ENCODE measurements at places on chromosomes 5 and 9.

DNA sequence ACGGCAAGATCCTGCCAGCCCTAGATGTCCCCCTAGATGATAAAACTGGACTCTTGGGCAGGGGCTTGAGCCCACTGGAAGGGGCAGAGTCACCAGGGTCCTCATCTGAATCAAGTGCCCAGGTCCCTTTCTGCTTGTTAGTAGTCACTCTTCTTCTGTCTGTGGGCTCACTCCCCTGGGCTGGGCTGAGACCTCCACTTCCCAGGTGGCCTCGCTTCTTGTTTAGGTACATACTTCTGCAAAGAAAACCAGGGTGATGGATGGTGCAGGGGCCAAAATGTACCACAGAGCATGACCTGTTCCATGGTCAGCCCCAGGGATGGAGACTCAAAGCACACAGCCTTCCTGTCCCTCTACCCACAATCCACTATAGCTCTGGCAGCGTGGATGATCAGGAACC, 845 bp upstream of the SLC46A2 start:
- no peak for DNase-seq

DNA sequence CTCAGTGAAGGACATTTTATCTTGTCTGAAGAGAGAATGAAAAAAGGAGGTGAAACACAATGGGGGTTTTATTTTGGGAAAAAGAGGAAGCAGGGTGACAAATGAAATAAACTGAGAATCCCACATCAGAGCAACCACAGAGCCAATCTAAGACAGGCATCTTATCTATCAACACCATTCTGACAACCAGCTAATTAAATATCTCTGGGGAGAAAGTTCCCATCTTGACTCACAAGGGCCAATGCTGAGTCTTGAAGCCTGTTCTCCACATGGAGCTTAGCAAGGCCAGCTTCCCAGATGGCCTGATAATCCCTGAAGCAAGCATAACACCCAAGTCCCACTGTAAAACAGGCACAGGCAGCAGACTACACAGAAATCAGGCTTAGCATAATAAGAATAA, 30.4 kb downstream of the DPYSL3 start:
- DNase-seq = no peak

DNA sequence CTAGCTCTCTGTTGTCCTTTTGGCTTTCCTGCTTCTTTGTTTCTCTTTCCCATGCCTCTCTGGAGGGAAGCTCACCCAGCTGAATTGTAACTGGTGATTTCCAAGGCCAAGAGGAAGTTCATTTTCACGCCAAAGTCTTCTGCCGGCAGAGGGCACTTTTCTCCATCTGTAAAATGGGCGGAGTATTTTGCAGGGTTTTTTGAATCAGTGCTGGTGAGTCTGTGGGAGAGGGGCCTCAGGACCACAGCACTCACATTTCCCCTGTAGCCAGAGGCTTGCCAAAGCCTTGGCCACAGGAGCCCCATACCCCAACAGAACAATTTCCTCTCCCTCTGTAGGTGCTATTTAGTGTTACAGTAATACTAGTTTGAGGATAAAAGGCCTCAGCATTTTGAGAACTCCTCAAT, 42.3 kb upstream of the MATR3 start:
- DNase-seq = no peak

DNA sequence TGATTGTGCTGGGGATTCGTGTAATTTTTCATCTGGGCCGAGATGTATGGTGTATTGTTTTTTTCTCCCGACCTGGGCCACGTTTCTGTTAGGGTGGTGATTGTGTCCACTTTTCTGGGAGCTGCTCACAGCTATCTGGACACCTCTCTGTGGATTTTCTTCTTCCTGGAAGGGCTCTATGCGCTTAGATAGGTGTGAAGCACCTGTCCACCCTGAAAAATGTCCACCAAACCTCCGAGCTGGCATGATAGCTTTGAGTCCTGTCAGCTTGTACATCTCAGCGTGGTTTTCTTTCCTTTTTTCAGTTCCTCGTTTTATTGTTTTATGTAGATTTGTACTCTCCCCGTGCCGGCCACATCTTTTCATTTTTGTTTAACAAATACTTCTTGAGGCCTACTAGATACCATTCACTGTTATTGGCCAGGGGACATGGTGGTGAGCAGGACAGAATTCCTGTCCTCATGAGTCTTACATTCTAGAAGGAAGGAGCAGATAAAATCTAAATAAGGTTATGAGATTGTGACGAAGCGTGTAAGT, 1.1 kb downstream of the UGCG start:
- no peak for DNase-seq

DNA sequence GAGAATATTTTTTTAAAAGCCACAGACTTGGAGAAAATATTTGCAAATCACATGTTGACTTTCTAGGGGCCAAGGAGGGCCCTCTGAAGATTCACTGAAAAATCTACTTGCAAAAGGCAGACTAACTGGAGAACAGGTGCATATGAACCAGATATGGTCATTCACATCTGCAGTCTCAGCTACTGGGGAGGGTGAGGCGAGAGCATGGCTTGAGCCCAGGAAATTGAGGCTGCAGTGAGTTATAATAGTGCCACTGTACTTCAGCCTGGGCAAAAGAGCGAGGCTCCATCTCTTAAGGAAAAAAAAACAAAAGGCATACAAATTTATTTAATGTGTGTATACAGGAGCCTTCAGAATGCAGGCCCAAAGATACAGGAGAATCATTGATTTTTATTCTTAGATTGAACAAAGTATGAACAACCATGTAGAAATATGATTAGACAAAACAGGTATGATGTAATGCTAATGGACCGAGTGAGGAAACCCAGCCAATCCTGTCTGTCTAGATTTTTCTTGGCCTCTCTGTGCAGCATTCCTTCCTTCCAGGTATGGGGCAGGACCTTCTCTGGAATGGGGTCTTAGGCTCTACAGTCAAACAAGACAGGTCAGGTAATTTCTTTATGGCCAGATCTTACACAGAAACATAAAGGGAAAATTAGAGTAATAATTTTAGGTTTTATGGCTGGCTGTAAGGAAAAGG, 15.3 kb upstream of the SLC27A6 start:
- DNase-seq = no peak

DNA sequence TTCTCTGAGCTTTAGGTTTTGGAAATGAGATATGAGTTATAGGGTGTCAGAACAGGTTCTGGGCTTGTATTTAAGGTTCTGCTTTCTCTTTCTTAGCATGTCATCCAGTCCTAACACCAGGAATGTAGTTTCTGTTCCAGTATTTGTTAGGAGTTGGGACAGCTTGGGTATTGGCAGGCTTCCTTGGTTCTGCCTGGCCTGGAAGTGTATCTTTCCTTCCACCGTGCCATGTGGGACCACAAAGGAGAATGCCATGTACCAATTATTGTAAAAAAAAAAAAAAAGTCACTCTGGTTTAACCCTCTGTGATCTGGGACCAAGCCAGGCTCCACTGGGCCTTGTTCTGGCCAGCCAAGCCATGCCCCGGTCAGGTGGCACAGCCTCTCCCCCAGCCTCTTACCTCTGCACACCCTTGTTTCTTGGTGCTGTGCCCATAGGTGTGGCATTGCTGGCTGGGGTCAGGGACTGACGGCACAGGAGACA, 47.8 kb downstream of the ARHGAP26 start:
- no peak for DNase-seq

DNA sequence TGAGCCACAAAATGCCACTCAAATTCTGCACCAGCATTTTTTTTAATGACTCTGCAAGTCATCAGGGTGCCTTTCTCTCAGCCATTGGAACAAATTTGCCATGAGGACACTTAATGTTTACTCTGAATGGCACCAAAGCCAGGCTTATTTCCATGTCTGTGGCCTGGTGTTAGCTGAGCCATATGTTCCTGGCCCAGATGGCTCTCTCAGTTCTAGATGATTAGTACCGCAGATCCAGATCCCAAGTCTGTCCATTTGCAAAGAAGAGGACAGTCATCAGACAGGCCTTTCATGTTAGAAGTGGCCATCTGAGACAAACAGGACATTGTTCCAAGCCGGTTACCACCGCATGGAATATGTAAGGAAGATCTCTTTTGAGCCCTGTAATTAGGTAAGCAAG, 70.3 kb downstream of the INSYN2B start:
- no peak for DNase-seq

- DNase-seq = no peak
These were observed 45.0 kb downstream of the MED10 start for GRCh38 chr5:6333182-6333905.

GRCh38 chr9:88922091-88922490, 69.2 kb upstream of the S1PR3 start:
- peak; percentile 19 for DNase-seq

GRCh38 chr5:74954919-74955318, 88.7 kb upstream of the FAM169A start:
- DNase-seq = no peak

DNA sequence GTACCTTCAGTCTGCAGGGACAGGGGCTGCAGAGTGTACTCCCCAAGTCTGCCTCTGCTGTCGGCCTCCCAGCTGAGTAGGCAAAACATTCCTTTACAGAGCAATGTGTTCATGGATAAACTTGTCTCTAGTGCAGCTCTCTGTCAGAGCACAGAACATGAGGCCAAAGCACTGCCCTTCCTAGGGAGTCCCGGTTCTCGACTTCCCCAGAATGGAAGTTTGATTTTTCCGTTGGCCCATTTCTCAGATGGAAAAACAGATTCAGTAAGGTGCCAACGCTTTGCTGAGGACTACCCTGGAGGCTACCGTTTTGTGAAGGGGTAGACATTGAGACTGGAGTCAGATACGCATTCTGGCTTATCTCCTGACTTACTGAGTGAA, 422 bp upstream of the TRIM32 start:
- DNase-seq = no peak

DNA sequence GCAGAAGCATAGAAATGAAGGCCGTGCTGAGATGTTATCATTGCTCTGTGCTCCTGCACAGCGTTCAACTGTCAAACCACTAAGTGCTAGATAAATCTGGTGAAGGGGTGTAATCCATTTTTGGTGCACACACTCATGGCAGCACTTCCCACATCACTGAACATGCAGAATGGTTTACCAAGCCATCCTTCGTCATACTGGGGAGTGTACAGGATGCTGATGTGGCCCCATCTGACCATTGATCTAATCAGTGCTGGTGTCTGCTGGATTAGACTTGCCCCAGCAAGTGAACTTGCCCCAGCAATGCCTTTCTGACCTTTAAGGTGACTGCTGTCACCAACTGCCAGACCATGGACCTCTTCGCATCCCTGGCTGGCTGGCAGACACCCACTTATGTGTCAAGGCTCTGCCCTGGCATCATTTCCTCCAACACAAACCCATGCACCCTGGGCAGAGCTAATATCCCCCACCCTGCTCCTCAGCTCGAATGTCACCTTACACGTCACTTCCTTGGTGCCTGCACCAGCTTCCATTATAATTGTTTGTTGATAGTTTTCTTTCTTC, 4.2 kb upstream of the SEMA4D start:
- DNase-seq = no peak

DNA sequence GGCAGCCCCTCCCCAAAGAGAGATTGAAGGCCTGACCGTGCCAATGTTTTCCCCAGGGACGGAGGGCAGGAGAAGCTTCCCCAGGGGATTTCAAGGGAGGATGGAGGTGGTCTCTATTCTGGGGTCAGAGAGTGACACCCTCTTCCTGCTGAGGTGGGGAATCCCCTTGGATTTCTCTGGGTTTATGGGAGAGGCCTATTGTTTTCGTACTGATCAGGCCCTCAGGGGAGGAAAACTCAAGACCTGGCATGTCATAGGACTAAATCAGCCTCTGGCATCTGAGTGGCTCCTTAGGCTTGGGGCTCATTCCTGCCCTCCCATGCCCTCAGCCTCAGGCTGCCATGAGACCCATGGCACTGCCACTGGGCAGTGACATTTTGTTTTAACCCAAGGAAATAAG, 44.6 kb downstream of the IRF1 start:
- no peak for DNase-seq

- no peak for DNase-seq
These were observed 42.2 kb downstream of the NIPAL4 start for GRCh38 chr5:157502143-157502647.

- no peak for DNase-seq
These were observed 84.2 kb downstream of the ZNF608 start for GRCh38 chr5:124662181-124662781.

DNA sequence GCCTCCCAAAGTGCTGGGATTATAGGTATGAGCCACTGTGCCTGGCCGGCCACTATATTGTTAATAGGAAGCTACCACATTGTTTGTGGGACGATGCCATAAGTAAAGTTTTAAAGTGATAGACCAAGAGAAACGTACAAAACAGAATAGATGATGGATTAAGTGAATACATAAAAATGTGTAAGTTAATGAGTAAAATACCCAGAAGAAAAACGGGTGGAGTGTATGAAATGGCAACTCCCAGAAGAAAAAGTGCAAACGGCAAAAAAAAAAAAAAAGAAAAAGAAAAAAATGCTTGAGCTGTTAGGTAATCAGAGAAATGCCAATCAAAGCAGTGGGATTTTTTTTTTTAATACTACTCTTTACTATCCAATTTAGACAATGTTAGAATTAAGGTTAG, 246.0 kb downstream of the PDZD2 start:
- DNase-seq = no peak

DNA sequence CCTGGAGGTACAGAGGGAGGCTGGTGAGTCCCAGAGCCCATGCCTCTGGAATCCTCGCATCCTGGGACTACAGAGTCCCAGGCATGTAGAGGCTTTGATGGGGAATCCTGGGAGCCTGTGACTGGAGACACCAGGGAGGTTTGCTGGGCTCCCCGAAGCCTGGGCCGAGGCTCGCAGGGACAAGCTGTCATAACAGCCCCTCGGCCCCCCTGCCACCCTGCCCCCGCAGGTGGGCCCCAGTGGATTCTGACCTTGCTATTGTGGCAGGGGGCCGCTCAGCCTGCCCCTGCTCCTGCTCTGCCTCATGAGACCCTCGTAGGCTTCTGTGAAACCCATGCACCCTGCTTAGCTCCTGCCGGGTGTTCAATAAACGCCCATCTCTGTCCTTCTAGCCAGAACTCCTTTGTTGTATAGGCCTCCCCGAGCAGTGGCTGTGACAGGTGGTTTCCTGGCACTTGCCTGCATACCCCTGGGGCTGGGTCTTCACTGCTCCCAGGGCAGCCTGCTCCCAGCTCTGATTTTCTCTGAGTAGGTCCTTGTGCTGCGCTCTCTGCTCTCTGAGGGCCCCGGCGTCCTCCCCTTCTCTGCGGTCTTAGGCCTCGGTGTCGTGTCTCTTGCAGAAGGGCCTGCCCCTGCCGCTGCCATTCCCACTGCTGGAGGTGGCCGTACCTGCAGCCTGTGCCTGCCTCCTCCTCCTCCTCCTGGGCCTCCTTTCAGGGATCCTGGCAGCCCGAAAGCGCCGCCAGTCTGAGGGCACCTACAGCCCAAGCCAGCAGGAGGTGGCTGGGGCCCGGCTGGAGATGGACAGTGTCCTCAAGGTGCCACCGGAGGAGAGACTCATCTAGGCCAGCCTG, 20.4 kb downstream of the CRB2 start:
- no peak for DNase-seq

DNA sequence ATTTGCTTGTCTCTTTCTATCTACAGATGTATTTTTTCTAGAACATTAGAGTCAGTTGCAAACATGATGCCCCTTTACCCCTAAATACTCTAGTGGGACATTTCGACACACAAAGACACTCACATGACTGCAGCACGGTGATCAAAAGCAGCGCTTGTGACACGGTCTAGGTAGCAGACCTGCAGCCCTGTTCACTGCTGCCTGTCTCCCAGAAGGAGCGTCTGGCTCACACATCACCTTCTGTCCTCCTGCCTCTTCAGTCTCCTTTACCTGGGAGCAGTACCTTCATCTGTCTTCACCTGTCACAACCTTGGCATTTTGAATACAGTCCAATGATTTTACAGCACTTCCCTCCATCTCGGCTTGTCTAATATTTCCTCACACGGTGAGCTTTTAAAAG, 51.9 kb upstream of the SH3PXD2B start:
- no peak for DNase-seq

Data from activated CD8-positive, alpha-beta memory T cell treated with anti-CD3 and anti-CD28 coated beads for 48 hours (primary cell).